ENCODE measurements at places on chromosomes 7 and 10.

GRCh38 chr10:126616737-126617136, 53.8 kb downstream of the C10orf90 start:
- no peak for DNase-seq

GRCh38 chr10:48904861-48905260, 34.8 kb downstream of the LRRC18 start:
- no peak for DNase-seq

GRCh38 chr7:537911-538634, 18.4 kb upstream of the PDGFA start:
- DNase-seq, result no peak

DNA sequence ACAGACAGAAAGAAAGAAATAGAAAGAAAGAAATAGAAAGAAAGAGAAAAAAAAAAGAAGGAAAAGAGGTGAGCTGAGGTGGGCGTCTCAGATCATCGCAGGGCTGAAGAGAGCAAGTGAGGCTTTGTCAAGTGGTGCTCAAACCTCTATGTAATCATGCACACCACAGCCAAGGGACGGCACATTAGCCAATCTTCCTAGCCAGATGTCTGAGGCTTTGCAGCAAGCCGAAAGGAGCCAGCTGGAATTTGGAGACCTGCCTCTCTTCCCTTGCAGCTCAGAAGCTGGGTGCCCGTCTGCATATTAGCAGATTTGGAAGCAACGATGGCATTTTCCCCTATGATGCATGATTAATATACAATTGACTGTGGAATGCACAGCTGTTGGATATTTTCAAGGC, 52.5 kb downstream of the ADRA2A start:
- no peak for DNase-seq

DNA sequence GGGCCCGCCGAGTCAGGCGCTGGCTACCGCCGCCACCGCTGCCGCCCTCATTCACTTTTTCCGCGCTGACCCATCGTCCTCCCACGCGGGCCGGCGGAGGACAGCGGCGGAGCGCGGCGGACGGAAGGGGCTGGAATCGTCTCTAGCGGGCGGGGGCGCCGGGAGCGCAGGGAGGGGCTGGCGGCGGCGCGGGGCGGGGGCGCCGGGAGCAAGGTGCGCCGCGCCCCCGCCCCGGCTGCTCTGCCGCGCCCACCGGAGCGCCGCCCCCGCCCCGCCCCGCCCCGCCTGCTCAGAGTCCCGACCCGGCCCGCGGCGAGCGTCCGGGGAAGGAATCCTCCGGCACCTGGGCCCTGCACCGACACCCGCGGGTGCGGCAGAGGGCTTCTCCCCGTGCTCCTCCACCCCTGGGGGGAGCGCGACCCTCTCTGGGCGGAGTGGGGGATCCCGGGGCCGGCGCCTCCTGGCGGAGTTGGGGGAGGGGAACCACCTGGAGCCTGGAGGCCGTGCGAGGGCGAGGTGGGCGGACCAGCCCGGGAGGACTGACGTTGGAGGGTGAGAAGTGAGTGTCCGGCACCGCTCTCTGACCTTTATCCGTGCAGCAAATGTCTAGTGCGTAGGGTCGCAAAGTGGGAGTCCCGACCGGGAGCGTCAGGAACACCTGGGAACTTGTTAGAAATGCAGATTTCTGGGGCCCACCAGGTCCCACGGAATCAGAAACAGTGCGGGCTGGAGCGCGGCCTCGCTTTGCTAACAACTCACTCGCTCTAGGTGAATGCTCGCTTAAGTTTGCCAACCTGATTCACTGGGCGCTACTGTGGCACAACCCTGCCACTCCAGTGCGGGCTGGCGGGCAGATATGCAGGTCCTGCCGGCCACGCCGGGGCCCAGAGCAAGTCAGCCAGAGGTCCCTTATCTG, at the start of gene COBL:
Gene COBL, minus strand, starts transcription at position 144 of the 916 bp plus-strand sequence. CDS start 176 bp downstream, outside the sequence.
- peak; percentile 6 for DNase-seq

Data from activated T-cell treated with anti-CD3 and anti-CD28 coated beads, Interleukin-2, amount 50 U/mL, for 72 hours (primary cell).